ENCODE measurements at places on chromosomes 3 and 15.
A peak's percentile ranks its signal among the peaks of the same experiment; 100 is the strongest.

- DNase-seq, result no peak
Measured at GRCh38 chr15:73028831-73029451, 23.3 kb upstream of the NEO1 start.

GRCh38 chr3:157916672-157917071, 189.5 kb downstream of the SHOX2 start:
- DNase-seq, result no peak

DNA sequence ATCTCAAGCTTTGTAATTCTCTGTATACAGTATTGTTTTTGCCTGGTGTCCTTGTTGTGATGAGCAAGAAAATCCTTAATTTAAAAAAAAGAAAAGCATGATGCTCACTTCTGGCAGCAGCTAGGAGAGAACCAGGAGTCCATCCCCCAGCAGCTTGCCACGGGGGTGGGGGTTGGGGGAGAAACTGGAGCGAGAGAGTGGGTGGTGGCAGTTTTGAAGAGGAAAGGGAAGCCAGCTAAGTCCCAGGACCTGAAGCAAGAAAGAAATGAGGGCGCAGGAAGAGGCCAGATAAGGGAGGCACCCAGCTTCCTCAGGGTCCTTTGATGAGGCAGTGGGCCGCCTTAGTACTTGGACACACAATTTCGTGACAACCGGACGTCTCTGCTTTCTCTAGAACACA, 23.5 kb downstream of the CHAC1 start:
- no peak for DNase-seq

- peak; percentile 35 for DNase-seq
Measured at GRCh38 chr15:20340931-20341661, 200.5 kb downstream of the GOLGA6L6 start.

GRCh38 chr3:57890874-57891273, 117.3 kb upstream of the FLNB start:
- DNase-seq, result no peak

DNA sequence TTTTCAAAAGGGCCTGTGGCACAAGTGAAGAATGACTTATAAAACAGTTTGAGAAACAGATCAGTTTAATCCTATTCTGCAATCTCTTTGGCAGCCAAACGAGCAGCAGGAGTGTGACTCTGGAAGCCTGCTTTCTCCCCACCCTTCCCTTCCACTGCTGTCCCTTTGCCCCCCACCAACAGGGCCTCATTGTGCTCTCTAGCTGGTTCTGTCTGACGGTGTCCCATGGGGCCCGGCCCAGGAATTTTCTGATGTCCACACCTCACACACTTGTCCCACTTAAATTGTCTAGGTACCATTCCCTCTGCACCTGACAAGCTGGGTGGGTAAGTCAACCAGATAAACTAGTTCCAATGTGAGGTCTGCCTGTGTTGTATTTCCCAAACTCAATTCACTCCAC, 16.4 kb downstream of the SLCO2A1 start:
- no peak for DNase-seq

DNA sequence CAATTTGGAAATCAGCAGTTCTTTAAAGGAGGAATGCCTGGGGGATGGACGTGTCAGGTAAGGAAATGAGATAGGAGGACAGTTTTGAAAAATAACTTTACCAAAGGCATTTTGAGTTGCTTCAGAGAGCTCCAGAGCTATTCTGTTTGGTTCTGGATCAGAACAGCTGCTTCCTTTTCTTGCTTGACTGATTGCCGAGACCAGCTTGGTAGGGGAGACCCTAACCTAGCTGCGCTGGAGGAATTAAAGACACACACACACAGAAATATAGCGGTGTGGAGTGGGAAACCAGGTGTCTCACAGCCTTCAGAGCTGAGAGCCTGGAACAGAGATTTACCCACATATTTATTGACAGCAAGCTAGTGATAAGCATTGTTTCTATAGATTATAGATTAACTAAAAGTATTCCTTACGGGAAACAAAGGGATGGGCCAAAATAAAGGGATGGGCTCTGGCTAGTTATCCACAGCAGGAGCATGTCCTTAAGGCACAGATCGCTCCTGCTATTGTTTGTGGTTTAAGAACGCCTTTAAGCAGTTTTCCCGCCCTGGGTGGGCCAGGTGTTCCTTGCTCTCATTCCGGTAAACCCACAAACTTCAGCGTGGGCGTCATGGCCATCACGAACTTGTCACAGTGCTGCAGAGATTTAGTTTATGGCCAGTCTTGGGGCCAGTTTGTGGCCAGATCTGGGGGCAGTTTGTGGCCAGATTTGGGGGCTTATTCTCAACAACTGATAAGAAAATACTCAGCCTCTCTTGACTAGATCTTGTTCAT, 556.0 kb downstream of the ROBO1 start:
- no peak for DNase-seq

- DNase-seq, result no peak
Measured at GRCh38 chr3:111971533-111972130, 7.2 kb upstream of the ABHD10 start.

- no peak for DNase-seq
Measured at GRCh38 chr15:78762985-78763795, 48.1 kb downstream of the ADAMTS7 start.

- DNase-seq, result peak; percentile 14
Measured at GRCh38 chr3:29642393-29643033, 361.6 kb downstream of the RBMS3 start.

- no peak for DNase-seq
Measured at GRCh38 chr3:102136183-102136582, 286.9 kb downstream of the NFKBIZ start.

GRCh38 chr15:66157507-66157906, 96.0 kb downstream of the MEGF11 start:
- no peak for DNase-seq

GRCh38 chr3:170012683-170013400, 25.0 kb upstream of the GPR160 start:
- DNase-seq, result no peak

DNA sequence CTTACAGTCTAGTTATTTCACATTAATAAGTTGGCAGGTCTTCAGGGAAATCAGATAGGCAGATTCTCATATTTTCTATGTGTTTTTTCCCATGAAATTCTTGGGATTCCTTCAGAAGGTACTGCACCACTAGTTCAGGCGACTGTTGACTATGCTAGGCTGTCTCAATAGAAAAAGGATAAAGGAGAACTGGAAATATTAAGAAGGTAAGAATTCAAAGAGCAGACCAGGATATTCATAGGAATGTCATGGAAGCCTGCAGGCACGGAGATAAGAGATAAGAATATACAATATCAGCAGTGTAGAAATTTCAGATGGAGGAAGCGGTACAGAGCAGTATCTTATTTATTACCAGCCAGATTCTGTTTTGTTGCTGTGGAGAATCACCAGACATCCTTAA, 432.1 kb upstream of the MDFIC2 start:
- DNase-seq, result peak; percentile 15

GRCh38 chr3:183193762-183194689, 31.5 kb upstream of the LAMP3 start:
- no peak for DNase-seq

DNA sequence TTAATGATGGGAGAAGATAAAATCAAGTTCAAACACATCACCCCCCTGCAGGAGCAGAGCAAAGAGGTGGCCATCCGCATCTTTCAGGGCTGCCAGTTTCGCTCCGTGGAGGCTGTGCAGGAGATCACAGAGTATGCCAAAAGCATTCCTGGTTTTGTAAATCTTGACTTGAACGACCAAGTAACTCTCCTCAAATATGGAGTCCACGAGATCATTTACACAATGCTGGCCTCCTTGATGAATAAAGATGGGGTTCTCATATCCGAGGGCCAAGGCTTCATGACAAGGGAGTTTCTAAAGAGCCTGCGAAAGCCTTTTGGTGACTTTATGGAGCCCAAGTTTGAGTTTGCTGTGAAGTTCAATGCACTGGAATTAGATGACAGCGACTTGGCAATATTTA, 67.5 kb upstream of the TSEN2 start:
- no peak for DNase-seq

DNA sequence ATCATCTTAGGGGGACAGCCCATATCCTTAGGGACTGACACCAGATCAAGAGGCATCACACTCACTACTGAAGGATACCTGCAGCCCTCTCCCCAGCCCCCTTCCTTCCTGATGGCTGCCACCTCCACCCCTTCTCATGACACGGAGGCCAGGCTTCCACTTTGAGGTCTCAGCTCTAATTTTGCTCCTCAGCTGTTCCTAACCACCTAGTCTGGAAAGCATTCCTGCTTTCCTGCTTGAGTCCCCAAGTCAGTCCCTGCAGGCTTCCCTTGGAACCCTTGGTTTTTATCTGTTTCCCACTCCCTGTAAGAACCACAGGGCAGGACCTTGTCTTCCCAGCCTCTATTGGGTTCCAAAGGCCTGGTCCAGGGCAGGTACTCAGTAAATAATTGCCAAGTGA, 3.2 kb downstream of the C3orf18 start:
- no peak for DNase-seq

- no peak for DNase-seq
Measured at GRCh38 chr3:46844397-46844796, 18.8 kb downstream of the MYL3 start.

- DNase-seq, result peak; percentile 19
Measured at GRCh38 chr3:43531835-43532234, 90.0 kb downstream of the ANO10 start.

- DNase-seq, result peak; percentile 91
Measured at GRCh38 chr3:10164546-10165393, at the start of gene IRAK2. Gene IRAK2, plus strand, starts transcription at chr3:10164919. Its CDS starts 36 bp downstream, at chr3:10164955.

DNA sequence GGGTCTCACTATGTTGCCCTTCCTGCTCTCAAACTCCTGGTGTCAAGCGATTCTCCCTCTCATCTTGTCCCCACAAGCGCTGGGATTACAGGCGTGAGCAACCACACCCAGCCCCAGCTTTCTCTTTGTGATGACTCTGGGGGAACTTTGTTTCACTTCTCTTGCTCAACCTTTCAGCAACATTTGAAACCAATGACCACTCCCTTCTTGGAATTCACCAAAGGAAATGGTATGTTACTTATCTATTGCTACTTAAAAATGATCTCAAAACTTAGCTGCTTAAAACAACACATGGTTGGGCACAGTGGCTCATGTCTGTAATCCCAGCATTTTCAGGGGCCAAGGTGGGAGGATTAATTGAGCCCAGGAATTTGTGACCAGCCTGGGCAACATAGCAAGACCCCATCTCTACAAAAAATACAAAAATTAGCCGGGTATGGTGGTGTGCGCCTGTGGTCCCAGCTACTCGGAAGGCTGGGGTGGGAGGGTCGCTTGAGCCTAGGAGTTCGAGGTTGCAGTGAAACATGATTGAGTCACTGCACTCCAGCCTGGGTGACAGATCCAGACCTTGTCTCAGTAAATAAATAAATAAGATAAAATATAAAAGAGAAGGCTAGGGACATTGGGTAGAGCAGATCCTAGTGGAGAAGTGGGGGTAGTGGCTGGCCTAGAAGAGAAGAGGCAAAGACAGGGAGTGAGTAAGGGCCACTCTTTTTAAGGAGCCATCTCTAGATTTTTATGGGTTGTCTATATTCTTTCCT, 10.3 kb upstream of the COPG1 start:
- no peak for DNase-seq

DNA sequence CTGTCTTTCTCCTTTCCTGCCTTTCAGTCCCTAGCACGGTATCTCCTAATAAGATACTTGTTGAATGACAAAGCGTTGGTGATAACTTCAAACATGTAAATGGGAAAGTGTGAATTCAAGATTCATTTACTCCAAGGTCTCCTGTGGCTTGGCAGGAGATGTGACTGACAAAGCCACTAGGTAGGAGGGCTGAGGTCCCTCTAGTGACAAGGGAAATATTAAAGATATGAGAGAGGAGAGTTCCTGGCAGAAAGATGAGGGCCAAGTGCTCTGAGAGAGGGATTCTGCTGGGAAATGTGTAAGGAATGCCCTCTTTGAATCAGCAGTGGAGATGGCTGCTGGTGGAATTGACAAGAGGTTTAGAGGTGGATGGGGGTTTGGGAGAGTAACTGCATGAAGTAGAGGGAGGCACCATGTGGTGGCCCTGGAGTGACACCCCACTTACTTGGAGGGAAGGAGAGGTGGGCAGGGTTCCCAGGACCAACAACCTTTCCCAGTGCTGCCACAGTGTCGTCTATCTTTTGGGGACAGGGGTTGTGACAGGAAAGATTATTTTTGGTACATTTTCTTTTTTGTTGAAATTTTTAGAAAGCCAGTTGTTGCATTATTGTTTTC, 43.0 kb upstream of the SCAANT1 start:
- no peak for DNase-seq

DNA sequence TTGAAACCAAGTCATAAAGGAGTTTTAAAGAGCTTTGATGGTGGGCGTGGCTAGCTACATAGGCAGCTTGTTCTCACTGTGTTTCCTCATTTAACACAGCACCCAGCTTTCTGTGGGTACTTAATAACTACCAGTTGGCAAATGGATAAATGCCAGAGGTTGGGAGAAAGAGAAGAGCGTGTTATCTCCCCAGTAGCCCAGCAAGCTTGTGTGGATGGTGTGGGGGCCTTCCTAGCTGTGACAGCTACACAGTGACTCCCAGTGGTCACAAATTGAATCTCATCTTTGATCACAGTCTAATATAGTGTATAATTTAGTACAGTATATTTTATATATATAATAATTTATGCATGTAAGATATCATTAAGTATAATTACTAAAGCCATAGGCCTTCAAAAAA, 984.1 kb downstream of the EPHA3 start:
- peak; percentile 44 for DNase-seq

- DNase-seq, result no peak
Measured at GRCh38 chr3:136925425-136926190, 32.2 kb upstream of the IL20RB start.

GRCh38 chr3:42780892-42781700, 8.0 kb upstream of the CCDC13 start:
- peak; percentile 63 for DNase-seq

GRCh38 chr3:194472290-194472920, 14.4 kb downstream of the ATP13A3 start:
- no peak for DNase-seq

DNA sequence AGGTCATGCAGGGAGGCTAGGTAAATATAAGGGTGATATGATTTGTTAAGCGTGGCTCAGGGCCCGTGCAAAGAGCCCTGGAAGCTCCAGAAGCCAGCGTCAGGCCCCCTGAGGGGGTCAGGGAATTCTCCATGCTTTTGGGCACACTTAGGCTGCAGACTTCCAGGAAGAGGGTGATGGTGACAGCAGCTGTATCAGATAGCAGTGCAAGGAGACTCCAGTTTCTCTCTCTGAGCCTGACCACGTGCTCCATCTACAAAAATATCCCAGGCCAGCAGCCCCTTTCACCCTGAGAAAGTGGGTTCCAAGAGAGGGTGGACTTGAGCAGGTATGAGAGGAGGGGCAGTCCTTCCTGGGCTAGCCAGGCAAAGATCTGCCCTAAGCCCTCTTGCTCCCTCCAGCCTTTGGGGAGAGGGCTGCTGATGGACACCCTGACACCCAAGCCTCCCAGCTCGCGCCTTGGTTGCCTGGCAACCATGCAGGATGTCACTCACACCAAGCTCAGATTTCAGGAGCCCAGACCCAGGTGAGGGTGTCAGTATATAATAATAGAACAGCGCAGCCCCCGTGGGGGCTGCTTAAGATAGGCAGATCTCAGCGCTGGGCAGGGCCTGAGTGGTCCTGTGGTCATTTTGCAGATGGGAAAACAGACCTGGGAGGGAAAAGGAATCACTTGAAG, 35.8 kb downstream of the ATP2B2 start:
- no peak for DNase-seq

GRCh38 chr3:94365006-94365405, 302.1 kb downstream of the NSUN3 start:
- no peak for DNase-seq

GRCh38 chr3:164507886-164508285, 570.4 kb downstream of the SI start:
- DNase-seq, result no peak
